ENCODE measurements at places on chromosomes 7 and 10.
A peak's percentile ranks its signal among the peaks of the same experiment; 100 is the strongest.

DNA sequence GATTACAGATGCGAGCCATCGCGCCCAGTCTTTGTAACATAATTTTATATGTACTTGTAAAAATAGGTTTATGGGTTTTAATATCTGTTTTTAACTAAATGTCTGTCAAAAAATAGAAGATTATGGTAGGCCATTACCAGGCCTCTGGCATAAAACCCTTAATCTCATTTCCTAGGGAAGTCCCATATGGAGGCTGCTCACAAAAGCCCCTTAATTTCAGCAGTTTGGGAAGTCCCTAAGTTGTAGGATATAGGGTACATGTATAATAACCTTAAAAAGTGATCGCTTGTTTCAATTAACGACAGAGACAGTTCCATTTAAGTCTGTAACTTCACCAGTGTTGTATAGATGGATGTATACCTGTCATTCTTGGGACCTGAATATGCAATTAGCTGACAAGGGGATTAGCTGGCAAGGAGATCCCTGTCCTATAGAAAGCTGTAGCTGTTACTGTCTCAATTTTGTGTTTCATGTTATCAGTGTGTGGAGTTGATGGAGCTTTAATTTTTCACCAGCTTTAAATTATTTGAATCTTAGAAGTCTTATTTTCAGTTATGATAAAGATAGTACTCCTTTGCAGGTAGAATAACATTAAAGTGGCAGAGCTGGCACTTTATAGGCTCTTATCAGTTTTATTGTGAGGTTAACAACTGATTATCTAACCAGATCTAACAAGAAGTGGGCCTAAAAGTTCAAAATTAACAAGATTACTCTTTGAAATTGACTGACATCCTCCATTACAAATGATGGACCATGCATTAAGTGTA is 10.5 kb downstream of the TRIM24 start:
- no peak for DNase-seq

GRCh38 chr10:132833421-132834111 is 47.6 kb upstream of the NKX6-2 start:
- no peak for DNase-seq

DNA sequence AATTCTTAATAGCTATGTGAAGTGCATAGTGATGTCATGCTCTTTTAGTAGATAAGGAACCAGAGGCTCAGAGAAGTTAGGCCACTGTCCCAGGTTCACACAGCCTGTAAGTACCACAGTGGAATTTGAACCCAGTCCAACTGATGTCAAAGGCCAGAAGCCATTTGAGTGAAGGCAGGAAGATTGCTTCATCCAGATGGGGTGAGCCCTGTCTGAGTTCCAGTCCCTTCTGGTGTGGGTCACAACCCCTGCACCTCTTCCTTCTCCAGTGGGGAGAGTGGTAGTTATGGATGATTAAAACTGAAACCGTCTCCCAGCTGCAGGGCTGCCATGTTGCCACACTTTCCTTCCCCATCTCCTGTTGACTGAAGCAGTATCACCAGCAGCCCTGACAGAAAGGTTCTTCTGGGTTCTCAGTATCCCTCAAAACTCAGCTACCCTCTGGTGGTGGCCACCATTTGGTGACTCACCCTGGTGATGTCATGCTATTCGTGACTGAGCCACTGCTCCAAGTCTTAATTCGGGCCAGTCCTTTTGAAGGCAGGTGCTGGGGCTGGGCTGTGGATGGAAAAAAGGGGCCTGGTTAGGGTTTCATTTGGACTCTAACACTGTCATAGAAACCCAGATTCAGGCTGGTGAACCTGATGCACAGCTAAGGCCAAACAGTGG is 1.5 kb upstream of the C10orf95 start:
- DNase-seq = peak; percentile 56

GRCh38 chr7:16634271-16634738 is 11.2 kb downstream of the ANKMY2 start:
- DNase-seq = no peak

DNA sequence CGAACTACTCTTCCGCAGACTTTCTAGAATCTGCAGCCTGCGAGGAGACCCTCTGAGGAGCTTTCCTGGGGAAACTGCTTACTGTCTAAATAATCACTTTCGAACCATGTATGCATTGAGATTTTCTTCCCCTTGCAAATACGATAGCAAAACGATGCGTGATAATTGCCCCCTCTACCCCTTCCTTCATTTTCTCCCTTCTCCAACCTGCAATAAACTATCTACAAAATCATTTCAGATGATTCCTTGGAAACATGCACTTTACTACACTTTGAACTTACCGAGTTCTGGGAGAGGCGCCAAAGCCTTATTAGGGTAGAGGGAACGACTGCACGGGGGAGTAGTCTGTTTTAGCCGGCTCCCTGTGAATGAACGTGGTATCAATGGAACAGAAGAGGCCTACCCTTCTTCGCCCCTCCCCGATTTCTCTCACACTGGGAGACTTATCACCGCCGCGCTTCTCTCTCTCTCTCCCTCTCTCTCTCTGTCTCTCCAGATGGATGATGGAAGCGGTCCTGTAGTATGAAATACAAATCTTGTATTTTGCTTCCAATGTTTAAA is at the start of gene FGFBP3:
Gene FGFBP3, minus strand, starts transcription at position 370 of the 561 bp plus-strand sequence. CDS start 517 bp downstream, outside the sequence.
- DNase-seq = peak; percentile 21

- DNase-seq = no peak
These were observed 40.4 kb upstream of the VDAC2 start for GRCh38 chr10:75170215-75170614.

GRCh38 chr10:86798611-86799010 is 42.2 kb downstream of the BMPR1A start:
- no peak for DNase-seq

DNA sequence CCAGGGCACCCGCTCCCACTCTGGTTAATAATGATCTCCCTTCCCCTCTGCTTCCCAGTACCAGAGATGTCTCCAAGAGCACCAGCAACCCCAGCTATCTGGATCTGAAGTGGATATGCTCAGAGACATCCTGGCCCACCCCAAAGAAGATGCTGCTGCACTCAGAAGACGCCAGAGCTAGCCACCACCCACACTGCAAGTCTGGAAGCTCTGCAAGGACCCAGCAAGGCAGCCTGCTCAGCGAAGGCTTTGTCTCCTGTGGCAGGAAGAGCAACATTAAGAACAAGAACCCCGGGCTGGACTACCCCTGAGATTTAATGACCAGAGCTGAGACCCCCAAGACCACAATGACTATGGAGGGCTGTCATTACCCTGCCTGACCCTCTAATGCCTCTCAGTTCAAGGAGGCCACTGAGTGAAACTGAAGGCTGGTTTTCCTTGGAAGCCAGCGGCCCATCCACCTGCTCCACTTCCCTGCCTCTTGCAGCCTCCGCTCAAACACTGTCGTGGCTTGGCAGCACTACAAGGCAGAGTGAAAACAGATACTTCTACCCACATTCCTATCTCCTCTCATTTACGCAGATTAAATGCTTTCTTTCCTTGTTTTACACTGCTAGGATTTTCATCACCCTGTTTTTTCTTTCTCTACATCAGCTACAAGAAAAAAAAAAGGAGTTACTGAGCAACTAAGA is 202.2 kb downstream of the SNX10 start:
- DNase-seq = no peak

- DNase-seq = no peak
These were observed 1.0 kb downstream of the SRGN start for GRCh38 chr10:69088801-69089501.

- peak; percentile 43 for DNase-seq
These were observed 158.2 kb downstream of the SPAG6 start for GRCh38 chr10:22503315-22504088.

DNA sequence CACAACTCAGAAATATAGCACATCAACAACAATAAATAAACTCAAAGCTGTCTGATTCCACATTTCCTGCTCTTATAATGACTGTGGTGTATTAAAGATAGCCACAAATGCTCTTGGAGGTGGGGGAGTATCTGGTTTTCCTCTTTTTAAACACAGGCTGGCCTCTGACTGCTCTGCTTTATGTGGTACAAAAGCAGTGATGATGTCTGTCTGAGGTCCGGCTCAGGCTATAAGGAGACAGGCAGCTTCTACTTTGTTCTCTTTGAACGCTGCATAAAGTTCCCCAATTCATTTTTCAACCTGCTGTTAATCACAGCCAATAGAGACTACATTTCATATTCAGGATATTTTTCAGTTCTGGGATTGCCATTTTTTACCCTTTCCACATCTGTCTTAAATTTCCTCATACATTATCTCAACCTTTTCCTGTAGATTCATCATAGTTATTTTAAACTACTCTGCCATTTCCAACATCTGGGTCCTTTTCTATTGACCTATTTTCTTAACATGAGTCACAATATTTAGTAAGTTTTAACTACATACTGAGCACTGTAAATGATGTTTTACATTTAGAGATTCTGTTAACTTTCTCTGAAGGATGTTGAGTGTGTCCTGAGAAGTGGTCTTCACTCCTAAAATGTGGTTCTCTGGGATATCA is 64.9 kb downstream of the CRPPA start:
- DNase-seq = no peak

DNA sequence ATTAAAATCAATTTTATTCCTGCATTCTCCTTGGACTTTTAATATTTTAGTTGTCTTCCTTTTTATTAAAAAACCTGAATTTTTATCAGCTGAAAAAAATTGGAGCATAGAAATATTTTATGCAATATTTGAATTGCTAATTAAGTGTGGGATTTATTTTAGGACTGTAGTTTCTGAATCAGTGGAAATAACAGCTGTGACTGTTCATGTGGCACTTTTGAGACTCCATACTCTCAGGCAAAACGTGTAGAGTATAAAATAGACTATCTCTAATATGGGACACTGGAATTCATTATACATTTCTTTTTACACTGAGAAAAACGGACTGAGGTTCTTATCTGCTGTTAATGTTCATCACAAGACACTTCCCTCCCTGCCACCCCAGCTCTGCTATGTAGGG is 558.3 kb upstream of the TPK1 start:
- DNase-seq = no peak

- DNase-seq = no peak
These were observed 664 bp upstream of the UBE3C start for GRCh38 chr7:157138101-157138423.

DNA sequence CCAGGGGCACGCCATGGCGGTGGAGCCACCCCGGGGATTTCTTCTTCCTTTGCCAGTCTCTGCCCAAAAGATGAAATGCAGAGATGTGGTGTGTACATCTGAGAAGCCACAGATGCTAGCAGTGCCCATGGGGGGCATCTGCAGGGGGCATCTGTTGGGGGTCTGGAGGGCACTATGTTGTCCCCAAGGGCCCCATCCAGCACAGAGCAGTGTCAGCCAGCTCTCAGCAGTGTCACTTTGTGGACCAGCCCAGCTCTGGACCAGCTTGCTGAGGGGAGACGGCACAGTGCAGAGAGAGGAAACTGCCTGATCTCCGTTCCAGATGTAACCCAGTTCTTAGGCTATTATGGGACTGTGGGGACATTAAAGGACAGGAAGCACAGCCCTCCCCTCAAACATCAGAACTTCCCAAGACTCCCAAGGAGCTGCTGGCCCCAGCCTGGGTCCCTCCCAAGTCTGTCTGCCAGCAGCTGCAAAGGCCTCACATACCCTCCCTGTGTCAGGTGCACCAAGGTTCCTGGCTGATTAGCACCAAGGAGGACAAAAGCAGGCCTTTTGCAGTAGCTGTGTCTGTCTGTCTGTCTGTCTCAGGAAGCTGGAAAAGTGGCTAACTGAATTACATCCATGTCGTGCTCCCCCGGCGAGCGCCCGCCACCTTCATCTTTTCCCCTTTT is 536.5 kb downstream of the PTPRN2 start:
- DNase-seq = no peak

DNA sequence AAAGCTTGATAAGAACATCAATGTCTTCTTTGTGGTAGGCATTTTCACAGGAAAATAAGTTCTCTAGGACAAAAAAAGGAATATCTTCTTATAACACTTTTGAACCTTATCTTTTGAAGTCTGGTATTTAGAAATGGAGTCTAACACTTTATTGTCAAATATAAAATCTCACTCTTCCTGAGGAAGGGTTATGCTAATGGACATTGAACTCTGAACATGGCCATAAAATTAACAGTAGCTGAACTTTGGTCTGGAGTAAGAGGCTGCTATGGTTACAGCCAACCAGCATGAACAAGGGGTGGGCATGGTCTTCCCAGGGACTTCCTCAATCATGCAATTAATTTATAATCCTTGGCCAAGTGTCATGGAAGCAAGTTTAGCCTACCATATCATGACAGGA is at the start of gene CLRN3:
Gene CLRN3, minus strand, starts transcription at position 199 of the 400 bp plus-strand sequence. Its CDS starts 157 bp downstream, at position 42.
- DNase-seq = no peak

GRCh38 chr7:126750207-126750911 is 502.4 kb downstream of the GRM8 start:
- DNase-seq = no peak

Data from mammary epithelial cell (primary cell).